ENCODE measurements at places on chromosomes 11 and 22. TPM values are rescaled to one million over a fixed set of nuclear protein-coding genes. Genes with fewer than 3 reads are reported as not detected.

CNTN5 gene
- total RNA-seq = not detected

MYOD1 gene
- total RNA-seq = not detected

CFL1 gene
- total RNA-seq = 951 TPM

RAG2 gene
- total RNA-seq = not detected

TMPRSS4 gene
- total RNA-seq = not detected

SLC5A1 gene
- not detected for total RNA-seq

TPBGL gene
- total RNA-seq = not detected

IFITM10 gene
- total RNA-seq = 0.58 TPM

SDHD gene
- 188 TPM for total RNA-seq

TRIM51 gene
- total RNA-seq = not detected

YPEL1 gene
- total RNA-seq = 0.58 TPM

GGT1 gene
- 2.6 TPM for total RNA-seq

OR52I1 gene
- total RNA-seq = not detected

SERPING1 gene
- total RNA-seq = 9.6 TPM

OR52A1 gene
- total RNA-seq = not detected

IRAG1 gene
- 7.0 TPM for total RNA-seq

PDGFB gene
- total RNA-seq = not detected

XKR3 gene
- under 0.01 TPM for total RNA-seq

Data from smooth muscle cell of trachea (primary cell).